NCI-H524 (cell line): ENCODE measurements at places on chromosomes 12 and 14.
A peak's percentile ranks its signal among the peaks of the same experiment; 100 is the strongest.

GRCh38 chr14:68543516-68543915 is 249.4 kb downstream of the ZFP36L1 start:
- no peak for DNase-seq

GRCh38 chr12:75805905-75806304 is 225.7 kb downstream of the PHLDA1 start:
- no peak for DNase-seq

DNA sequence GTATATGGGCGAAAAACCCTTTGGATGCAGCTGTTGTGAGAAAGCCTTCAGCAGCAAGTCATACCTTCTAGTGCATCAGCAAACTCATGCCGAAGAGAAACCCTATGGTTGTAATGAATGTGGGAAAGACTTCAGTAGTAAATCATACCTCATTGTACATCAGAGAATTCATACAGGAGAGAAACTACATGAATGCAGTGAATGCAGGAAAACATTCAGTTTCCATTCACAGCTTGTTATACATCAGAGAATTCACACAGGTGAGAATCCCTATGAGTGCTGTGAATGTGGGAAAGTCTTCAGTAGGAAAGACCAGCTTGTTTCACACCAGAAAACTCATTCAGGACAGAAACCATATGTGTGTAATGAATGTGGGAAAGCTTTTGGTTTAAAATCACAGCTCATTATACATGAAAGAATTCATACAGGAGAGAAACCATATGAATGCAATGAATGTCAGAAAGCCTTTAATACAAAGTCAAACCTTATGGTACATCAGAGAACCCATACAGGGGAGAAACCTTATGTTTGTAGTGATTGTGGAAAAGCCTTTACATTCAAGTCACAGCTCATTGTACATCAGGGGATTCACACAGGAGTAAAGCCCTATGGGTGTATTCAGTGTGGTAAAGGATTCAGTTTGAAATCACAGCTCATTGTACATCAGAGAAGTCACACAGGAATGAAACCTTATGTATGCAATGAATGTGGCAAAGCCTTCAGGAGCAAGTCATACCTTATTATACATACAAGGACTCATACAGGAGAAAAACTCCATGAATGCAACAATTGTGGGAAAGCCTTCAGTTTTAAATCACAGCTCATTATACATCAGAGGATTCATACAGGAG is 21.4 kb downstream of the ZNF268 start:
- no peak for DNase-seq

DNA sequence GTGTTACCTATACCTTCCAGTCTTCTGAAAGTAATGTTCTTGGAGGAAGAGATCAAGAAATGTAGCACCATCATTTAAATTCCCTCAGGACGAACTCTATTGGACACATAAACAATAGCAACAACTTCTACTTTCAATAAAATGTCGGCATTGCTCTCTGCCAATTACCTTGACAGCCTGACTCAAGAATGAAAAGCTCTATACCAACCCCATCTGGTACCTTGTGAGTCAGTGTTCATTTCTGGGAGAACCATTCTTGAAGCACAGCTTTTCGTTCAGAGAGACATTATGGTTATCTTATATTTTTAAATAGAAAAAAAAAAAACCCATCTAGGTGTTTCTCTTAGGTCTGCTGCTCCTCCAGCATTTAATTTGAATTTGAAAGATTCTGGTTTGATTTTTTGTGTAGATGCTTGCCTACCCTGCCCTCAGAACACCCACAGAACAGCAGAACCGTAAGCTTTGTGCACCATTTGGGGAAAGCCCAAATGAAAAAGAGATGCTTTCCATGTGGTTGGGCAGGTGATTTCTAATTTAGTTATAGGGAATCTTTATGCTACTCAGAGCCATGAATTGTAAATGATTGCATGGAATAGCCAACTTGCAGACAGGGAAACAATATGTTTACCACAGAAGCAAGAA is 156.0 kb downstream of the SAMD4A start:
- peak; percentile 39 for DNase-seq

DNA sequence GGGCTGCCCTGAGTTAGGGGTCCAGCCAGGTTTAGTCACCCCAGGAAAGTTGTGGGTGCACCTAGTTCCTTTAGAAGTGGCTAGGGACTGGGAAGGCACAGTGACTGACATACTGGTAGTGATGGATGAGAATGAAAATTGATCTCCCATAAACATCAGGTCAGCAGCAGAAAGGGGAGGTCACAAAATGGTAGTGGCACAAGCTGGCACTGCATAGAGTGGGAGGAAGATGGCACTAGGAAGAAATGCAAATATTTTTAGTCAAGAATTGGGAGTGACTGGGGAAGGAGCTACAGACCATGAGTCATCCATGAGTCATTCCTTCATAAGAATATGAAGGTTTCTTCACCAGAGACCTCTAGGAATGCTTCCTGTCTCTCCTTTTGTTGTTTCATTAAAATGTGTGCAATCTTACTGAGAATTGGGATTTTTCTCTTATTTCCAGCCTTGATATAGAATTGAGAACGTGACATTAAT is 198.3 kb upstream of the AMIGO2 start:
- DNase-seq = no peak

DNA sequence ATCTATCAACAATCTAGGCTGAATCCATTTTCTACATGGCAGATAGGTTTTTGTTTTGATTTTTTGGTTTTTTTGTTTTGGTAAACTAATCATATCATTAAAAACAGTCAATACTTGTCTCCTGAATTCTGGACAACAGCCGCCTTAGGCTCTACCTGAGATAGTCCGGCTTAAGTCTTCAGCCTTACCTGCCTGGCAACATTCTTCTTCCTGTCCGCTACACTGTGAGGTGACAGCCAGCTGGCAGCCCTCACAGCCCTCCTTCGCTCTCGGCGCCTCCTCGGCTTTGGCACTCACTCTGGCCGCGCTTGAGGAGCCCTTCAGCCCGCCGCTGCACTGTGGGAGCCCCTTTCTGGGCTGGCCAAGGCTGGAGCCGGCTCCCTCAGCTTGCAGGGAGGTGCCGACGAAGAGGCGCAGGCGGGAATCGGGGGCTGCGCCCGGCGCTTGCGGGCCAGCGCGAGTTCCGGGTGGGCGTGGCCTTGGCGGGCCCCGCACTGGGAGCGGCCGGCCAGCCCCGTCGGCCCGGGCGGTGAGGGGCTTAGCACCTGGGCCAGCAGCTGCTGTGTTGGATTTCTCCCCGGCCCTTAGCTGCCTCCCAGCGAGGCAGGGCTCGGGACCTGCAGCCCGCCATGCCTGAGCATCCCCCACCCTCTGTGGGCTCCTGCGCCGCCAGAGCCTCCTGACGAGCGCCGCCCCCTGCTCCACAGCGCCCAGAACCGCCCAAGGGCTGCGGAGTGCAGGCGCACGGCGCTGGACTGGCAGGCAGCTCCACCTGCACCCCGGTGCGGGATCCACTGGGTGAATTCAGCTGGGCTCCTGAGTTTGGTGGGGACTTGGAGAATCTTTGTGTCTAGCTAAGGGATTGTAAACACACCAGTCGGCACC is 49.0 kb downstream of the MDGA2 start:
- DNase-seq = no peak

GRCh38 chr12:129613314-129613713 is 290.5 kb downstream of the TMEM132D start:
- no peak for DNase-seq

GRCh38 chr12:121807642-121808347 is 4.0 kb downstream of the SETD1B start:
- no peak for DNase-seq

- DNase-seq = no peak
Observed at GRCh38 chr12:5612556-5613410, 180.9 kb downstream of the NTF3 start.

GRCh38 chr14:50003213-50004021 is 110.5 kb downstream of the ARF6 start:
- DNase-seq = peak; percentile 71

DNA sequence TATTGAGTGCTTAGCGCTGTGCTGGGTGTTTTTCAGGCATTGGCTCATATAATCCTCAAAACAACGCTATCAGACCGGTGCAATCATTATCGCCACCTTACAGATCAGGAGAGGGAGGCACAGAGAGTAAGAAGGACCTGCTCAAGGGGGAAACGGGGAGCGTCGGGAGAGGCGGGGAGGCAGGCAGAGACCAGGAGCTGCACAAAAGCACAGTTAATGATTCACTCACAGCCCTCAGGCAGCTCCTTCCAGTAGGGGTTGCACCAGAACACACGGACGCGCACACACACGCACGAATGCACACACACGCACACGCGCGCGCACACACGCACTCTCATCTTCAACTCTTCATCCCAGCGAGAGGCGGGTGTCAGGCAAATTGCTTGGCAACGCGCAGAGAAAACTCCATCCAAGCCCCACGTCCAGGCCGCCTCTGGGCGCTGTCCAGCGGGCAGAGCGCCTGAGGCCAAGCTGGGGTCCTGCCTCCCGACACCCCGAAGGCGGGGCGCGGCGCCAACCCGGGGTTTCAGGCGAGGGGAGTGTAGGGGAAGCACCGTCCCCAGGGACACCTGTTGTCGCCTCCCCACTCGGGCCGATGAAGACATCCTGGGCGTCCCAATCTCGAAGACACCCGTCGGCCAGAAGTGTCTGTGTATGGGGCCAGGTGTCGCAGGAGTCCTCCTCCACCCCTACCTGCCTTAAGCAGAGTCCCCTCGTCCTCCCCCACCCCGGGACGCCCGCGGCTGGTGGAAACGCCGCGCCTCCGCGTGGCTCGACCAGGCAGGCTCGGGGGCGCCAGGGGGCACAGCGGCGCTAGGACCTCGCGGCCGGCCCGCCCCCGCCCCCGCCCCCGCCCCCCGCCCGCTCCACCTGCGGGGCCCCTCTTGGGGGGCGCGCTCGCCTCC is 35.5 kb upstream of the STON2 start:
- DNase-seq = peak; percentile 85

DNA sequence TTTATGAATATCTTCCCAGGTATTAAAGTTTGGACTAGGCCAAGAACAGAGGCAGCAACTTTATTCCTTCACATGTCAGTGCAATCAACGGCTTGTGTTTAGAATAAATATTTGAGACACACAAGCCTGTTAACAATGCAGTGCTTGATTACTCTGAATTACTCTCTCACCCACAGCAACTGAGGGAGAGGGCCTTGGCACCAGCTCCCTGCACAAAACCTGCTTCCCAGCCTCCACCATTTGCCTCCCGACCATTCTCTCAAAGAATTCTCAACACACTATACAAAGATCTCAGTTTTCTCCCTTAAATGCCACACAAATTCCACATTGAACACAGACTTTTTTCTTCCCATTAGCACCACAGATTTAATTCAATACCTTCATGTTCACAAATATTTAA is 77.0 kb downstream of the STON2 start:
- no peak for DNase-seq

- DNase-seq = peak; percentile 49
Observed at GRCh38 chr12:53701518-53702264, 25.6 kb downstream of the CALCOCO1 start.

DNA sequence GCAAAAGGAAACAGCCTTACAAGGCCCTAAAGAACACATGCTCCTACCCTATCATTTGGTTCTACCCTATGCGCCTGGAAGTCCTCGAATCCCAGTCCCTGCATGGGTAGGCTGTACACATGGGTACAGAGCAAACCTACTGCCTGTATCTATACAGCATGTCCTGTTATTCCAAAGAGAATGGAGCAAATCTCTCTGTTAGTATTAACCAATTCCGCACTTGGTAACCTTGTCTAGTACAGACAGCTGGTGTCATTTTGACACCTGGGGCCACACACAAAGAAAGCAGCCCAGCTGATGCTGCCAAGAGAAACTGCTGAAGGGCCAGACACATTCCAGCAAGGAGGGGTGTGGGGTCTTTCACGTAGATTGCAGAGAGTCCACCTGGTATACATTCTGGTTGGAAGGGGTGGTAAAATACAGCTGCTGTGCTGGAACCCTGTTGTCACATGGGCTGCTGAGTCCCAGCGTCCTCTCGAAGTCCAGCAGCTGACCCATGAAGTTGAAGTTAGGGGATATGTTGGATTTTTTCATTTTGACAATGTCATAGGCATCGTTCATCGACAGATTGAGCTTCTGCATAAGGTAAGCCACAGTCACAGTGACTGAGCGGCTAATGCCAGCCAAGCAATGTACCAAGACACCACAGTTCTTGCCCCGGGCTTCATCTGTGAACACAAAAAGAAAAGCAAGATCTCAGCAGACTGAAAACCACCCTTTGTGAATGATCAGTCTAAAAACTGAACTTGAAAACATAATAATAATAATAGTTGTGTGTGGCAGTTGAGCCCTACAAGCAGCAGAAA is 3.2 kb downstream of the DUSP6 start:
- DNase-seq = no peak

- DNase-seq = peak; percentile 57
Observed at GRCh38 chr14:85300107-85300506, 229.8 kb upstream of the FLRT2 start.

- no peak for DNase-seq
Observed at GRCh38 chr12:7434670-7435069, 9.3 kb downstream of the CD163L1 start.

DNA sequence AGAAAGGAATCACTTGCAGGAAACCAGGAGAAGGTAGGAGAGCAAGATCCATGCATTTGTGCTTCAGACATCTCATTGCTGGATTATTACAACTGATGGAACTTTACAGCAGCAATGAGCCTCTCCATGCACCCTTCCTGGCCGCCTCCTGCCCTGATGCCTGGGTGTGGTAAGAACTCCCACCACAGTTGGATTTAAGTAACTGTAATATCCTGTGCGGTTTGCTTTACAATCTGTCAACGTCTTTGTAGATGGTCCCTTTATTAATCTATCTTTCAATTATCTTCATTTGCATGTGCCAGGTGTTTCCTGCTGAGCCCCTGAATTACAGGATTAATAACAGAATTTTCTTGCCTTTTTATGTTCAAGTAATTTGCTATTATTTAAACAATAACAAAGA is 1300.5 kb upstream of the TMEM132C start:
- DNase-seq = no peak

- no peak for DNase-seq
Observed at GRCh38 chr14:104752423-104752734, 568 bp upstream of the SIVA1 start.

DNA sequence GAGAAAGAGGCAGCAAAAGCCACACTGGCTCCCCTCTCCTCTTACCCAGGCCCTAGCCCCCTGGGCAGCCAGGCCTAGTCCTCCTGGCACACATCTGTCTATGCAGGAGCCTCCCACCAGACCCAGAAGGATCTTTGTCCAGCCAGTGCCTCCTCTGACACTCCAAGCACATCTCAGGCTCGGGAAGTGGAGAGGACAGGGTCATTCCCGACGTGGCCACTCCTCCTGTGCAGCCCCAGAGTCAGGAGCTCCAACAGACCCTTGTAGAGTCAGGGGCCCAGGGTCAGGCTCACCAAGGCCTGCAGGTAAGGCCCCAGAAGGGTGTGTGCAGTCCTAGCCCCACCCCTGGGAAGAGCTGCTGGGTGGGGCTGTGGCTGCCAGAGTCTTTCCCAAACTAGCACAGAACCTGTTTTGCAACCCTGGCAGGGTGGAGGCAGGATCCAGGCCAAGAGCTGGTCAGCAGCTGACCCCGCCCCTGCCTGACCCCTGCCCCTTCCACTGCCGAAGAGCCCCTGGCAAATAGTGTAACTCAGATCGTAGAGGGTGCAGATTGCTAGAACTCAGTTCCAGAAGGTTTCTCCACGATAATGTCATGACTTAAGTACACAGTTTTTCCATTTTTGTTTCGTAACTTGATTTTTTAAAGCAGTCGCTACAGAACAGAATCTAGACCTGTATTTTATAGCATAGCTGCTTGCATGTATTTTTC is 26.6 kb upstream of the PNMA1 start:
- no peak for DNase-seq

GRCh38 chr12:124088217-124088907 is 115.3 kb downstream of the ZNF664 start:
- DNase-seq = no peak
